ENCODE measurements at places on chromosomes 11 and 22.

DNA sequence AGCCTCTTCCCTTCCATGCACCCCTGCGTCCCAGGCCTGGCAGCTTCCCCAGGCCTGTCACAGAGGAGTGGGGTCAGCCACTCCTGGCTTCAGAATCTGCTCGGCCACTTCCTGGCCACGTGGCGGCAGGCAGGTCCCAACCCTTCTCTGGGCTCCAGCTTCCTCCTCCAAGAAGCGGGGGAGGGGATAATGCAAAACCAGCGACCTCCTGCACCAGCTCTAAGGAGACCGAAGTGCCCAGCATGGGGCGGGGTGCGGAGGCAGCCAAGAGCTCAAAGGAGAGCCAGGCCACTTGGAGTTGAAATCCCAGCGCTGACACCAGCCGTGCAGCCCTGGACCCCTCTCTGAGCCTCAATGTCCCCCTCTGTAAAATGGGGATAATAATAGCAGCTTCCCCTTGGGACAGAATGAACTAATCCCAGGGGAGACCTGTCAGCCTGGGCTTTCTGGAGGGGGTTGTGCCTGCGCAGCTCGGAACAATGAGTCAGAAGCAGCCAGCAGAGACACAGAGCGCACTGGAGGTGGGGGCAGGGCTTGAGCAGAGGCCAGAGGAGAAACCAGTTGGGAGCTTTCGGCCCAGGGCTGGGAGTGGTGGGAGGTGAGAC lies 22.8 kb upstream of the PICK1 start:
- peak; percentile 65 for DNase-seq

DNA sequence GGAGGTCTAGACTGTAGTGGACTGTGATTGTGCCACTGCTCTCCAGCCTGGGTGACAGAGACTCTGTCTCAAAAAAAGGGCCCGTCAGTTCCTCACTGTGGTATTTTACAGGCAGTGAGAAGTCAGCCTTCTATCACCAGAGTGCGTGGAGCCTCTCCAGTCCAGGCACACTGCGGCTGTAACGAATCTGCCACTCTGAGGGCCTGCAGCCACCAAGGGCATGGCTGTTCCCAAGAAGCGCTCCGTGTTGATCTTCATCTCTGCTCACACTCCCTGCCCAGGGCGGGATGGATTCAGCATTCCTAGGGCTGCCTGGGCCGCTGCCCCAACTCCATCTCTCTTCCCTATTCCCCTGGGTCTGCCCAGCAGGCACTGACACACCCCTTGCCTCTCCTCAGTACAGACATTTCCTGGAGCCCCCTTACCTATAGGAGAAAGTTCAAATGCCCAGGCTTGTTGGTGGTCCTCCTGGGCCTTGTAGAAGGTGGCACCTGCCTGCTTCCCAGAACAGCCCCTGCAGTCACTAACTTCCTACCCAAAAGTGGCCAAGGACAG lies 148.4 kb downstream of the CACNA1I start:
- no peak for DNase-seq

GRCh38 chr11:62919898-62920640 lies 1.1 kb downstream of the CHRM1 start:
- DNase-seq: peak; percentile 31

GRCh38 chr22:35085621-35086020 lies 19.7 kb downstream of the ISX start:
- DNase-seq: no peak

- no peak for DNase-seq
Observed at GRCh38 chr22:31526270-31526669, 29.9 kb downstream of the SFI1 start.

- DNase-seq: no peak
Observed at GRCh38 chr11:131027491-131027890, 111.2 kb upstream of the SNX19 start.

DNA sequence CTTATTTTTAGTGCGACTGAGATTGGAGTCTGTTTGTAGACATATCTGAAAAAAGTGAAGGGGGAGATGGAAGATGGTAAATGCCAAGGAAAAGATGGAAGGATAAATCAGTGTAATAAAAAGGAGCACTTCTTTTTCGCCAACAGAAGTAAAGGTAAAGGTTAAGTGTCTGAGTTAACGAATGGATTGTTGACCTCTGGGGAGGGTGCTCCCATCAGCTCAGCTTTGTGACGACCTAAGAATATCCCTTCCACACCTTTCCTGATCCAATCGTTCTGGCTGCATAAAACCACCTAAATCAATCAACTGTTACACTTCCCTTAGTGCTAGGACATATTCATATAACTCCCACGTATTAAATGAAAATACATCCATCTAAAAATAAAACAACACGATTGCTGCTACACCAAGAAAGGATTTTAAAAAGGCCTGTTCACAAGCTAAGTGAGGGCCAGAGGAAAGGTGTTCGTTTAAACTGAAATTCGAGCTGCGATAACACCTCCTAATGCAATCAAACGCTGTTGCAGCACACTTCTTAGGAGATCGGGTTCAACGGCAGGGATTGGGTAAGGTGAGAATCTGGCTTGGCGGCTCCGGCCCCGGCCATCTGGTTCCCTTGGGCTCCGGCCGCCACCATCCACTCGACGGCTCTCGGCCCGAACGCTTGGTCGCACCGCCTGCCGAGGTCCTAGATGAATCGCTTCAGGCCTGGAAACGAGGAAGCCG lies 658 bp downstream of the C11orf71 start:
- DNase-seq: no peak

GRCh38 chr11:110410651-110411050 lies 19.1 kb upstream of the FDX1 start:
- DNase-seq: no peak

- no peak for DNase-seq
Observed at GRCh38 chr22:40324468-40325305, 21.6 kb upstream of the ADSL start.

- peak; percentile 15 for DNase-seq
Observed at GRCh38 chr11:97786961-97787360, 1233.8 kb upstream of the CNTN5 start.

All from eye (tissue), 1 donor.